ENCODE measurements at places on chromosomes 4 and X. TPM values are rescaled to one million over a fixed set of nuclear protein-coding genes. Genes with fewer than 3 reads are reported as not detected.
A peak's percentile ranks its signal among the peaks of the same experiment; 100 is the strongest.

- DNase-seq = peak; percentile 65
Observed at GRCh38 chr4:1347410-1347864, 429 bp downstream of the UVSSA start.

The HERC6 gene
- total RNA-seq = 8.2 TPM

GRCh38 chrX:1358793-1359476 lies 22.4 kb downstream of the IL3RA start:
- DNase-seq = no peak

DNA sequence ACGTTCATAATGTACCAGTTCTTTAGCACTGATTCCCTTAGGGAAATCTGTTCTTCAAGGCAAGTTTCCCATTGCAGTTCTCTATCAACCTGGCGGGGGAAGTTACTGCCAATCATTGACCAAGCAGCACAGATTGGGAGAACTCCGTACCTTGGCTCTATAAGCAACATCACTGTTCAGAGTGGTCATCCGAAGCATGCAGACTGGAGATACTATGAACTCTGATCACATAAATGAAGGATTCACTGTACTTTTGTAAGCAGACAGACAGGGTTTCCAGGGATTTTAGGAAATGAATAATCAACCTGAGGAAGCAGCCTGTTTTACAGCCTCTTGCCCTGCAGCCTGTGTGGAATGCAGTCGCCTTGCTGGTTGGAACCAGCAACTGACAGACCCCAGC lies 63.8 kb upstream of the WWC2 start:
- DNase-seq = no peak

GRCh38 chr4:42750856-42751255 lies 94.0 kb upstream of the ATP8A1 start:
- DNase-seq = no peak

- no peak for DNase-seq
Observed at GRCh38 chr4:88858752-88859151, 161.1 kb upstream of the NAP1L5 start.

The FGF13 gene
- total RNA-seq = 17.1 TPM

The PDGFC gene
- 3.9 TPM for total RNA-seq

The PPARGC1A gene
- 1.2 TPM for total RNA-seq

DNA sequence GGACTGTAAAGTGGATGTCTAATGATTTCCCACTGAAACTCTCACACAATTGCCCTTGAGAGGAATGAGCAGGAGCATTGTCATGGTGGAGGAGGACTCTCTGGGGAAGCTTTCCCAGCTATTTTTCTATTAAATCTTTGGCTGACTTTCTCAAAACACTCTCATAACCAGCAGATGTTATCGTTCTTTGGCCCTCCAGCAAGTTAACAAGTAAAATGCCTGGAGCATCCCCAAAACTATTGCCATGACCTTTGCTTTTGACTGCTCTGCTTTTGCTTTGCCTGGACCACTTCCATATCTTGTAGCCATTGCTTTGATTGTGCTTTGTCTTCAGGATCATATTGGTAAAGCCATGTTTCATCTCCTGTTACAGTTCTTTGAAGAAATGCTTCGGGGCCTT lies 120.2 kb upstream of the PDE5A start:
- DNase-seq = no peak

The HMX1 gene
- 0.26 TPM for total RNA-seq

DNA sequence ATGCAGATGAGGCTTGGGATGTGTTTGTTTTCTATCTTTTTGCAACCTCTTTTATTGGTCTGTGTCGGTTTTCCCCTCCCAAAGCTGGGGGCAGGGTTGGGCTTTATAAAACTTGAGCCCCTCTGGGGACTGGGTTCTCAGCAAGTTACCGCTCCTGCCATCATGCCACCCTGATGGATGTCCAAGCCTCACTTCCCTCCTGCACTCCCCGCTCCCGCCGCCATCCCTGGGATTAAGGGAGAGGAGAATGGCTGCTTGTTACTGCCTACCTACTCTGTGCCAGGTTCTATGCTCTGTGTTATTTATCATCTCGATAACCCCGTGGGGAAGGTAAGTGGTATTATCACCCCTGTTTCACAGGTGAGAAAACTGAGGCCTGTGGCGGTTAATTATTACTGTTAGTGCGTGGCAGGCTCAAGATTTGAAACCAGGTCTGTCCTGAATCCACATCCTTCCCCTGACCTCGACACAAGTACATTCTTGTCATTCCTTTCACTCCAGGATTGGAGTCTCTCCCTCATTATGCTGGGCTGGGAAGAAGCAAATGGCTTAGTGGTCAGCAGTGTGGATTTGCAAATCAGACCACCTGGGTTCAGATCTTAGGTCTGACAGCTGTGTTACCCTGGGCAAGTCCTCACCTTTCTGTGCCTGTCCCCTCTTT lies 4.5 kb downstream of the UBA1 start:
- peak; percentile 70 for DNase-seq

DNA sequence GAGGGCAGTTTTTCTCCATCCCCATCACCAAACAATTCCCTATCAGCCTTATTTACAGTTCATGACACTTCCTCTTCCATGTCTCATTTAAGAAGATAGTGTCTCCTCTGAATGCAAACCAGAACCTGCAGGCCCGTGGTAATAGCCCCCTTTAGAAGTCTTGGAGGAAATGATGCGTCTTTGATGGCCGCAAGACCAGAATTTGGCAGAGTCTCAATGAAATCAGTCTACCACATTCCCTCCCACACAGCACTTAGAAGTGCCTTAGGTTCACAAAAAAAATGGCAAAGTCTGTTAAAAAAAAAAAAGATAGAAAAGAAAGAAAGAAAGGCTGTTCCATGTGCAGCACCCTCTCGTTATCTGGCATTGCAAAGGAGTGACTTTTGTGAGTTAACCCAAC lies 2.1 kb upstream of the KDR start:
- no peak for DNase-seq

DNA sequence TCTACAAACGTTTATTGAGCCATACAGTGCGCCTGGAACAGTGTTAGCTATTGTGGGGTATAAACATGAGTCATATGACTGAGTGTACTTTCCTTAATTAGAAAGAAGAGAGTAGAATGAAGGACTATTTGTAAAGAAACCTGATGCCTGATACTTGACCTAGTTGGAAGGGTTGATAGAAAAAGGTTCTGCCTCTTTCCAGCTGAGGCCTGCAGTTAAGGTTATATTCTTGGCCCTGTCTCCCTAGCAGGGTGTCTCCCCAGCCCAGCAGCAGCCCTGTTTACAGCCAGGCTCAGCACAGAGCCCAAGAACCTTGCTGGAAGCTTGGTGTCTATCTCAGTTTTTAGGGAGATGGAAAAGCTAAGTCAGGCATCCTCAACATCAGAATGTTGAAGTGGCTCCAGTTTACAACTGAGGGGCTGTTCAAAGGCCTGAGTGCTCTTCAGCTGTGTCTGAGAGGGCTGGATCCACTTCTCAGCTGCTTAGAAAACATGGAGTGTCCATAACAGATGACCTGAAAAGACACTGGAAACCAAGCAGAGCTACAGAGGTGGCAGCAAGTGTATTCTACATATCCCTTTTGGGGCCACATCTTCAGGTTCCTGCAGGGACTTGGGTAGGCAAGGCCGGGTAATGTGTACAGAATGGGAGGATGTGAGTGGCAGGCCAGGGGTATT lies 21.6 kb downstream of the NYX start:
- DNase-seq = no peak

The DCHS2 gene
- total RNA-seq = 0.70 TPM

DNA sequence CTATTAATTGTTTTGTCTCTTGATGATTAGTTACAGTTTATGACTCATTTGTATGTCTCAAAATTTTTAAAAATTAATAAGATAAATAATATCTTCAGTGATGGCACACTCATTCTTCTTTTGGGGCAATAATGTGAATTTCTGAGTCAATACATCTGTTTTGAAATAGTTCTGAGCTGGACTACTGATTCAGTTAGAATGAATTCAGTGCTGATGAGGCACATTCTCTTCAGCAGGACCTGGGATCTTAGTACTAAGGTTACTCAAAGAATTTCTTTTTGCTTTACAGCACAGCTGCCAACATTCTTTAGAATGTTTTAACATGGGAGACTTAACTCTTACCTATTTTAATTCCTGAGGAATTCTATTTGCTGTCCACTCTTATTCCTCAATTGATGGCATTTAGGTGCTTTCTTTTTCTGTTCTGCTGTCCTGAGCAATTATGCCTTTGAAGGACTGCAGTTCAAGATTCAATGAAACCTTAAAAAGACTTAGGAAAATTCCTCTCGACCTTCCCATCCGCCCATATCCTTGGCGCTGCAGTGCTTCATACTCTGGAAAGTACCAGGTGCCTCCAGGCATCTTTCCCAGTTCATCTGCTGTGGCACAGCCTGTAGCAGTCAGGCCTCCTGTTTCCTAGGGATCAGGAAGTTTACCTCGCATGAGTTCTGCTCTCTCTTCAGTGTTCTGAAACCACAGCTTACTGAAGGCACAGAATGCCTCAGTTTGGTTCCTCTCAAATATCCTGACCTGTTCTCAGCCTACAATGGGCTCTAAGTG lies 213.7 kb downstream of the FSTL5 start:
- no peak for DNase-seq

DNA sequence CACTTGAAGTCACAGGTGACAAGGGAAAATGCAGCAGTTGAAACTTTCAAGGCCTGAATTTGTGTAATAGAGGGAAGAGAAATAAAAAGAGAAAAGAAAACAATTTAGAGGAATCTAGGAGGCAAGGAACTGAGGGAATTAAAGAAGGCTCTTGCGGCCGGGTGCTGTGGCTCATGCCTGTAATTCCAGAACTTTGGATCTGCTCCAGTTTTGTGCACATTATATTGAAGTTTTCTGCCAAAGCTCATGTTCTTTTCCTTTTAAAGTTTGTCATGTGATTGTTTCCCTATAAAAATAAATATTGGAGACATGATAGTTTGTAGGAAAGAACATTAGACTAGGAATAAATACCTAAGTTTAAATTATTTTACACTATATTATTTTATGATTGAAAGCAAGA lies 433.9 kb upstream of the CPEB2 start:
- no peak for DNase-seq

- DNase-seq = no peak
Observed at GRCh38 chr4:1822568-1823544, 29.8 kb downstream of the FGFR3 start.

GRCh38 chrX:131763674-131764073 lies 219.8 kb downstream of the OR13H1 start:
- DNase-seq = no peak

- DNase-seq = no peak
Observed at GRCh38 chrX:119672426-119672825, 20.5 kb downstream of the SEPTIN6 start.

GRCh38 chrX:148878371-148878770 lies 378.0 kb downstream of the AFF2 start:
- DNase-seq = no peak

DNA sequence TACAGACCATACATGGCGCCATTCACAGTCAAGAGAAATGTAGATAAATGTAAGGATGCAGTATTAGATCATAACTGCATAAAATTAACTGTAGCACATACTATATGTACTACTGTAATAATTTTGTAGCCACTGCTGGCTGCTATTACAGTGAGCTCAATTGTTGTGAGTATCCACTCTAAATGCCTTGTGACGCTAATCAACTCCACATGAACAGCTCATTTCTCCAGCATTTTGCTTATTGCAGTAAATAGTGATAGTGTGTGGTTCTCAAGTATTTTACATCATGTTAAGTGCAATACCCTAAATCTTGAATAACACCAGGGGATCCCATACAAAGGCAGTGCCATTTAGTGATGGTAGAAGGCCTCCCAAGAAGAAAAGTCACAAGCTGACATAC lies 21.2 kb downstream of the FGFBP1 start:
- DNase-seq = no peak

DNA sequence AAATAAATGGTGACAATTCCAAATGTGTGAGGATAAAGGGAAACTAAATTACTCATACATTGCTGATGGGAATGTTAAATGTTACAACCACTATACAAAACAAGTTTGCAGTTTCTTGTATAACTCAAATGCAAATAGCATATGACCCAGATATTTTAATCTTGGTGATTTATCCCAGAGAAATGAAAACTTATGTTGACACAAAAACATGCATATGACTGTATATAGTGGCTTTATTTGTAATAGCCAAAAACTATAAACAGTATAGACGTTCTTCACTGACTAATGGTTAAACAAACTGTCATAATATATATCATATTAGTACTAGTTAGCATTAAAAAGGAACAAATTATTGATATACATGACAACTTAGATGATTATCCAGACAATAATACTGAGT lies 619.2 kb downstream of the PDHA2 start:
- DNase-seq = no peak

- no peak for DNase-seq
Observed at GRCh38 chr4:56728512-56728911, 47.4 kb upstream of the HOPX start.

The RAB41 gene
- not detected for total RNA-seq

GRCh38 chr4:4694296-4694772 lies 152.5 kb upstream of the STX18 start:
- DNase-seq = peak; percentile 75

DNA sequence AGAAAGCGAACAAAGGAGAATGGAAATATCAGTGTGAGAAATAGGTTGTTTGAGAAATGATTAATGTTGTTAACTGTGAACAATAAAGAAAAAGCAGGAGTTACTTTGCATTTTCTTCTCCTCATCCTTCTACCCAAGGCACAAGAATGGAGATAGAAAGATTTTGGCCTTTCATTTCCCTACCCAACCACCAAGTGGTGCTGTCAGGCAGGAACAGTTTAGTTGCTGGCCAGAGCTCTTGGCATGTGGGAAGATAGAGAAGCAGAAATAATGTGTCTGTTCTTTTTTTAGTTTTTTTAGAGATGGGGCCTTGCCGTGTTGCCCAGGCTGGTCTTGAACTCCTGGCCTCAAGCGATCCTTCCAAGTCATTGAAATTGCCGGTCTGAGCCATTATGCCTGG lies 12.8 kb downstream of the HOPX start:
- DNase-seq = no peak

GRCh38 chr4:134328741-134329140 lies 127.2 kb upstream of the PABPC4L start:
- DNase-seq = peak; percentile 32

DNA sequence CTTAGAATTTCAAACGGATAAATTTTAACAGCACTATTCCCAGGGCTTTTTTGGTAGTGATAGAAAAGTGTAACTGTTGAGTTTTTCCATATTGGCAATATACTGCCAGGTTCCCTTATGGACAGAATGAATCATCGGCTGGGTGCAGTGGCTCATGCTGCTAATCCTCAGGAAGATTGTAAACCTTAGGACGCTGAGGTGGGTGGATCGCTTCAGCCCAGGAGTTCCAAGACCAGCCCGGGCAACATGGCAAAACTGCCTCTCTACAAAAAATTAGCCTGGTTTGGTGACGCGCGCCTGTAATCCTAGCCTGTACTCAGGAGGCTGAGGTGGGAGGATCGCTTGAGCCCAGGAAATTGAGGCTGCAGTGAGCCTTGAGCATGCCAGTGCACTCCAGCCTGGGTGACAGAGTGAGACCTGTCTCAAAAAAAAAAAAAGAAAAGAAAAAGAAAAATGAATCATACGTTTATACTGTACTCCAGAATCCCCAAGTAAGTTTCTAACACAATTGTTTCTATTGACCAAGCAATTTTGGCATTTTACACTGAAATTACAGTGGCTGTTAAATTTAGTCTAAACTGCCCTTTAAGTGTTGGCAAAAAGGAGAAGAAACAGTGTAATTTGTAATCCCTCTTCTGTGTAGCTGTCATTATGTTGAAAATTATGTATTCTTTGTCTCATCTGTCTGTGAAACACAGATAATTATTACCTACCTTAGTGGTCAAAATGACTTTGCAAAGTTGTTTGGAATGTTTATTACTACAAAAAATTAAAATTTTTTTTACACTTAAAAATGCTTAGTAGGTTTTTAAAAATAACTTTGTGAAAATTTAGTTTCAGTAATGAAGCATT lies 1.8 kb downstream of the SLC30A9 start:
- no peak for DNase-seq

The MAGED4B gene
- 111 TPM for total RNA-seq

The CXorf65 gene
- total RNA-seq = not detected

The KLHL13 gene
- 4.1 TPM for total RNA-seq
